ENCODE measurements at places on chromosomes 6 and 20. TPM values are rescaled to one million over a fixed set of nuclear protein-coding genes. Genes with fewer than 3 reads are reported as not detected.
A peak's percentile ranks its signal among the peaks of the same experiment; 100 is the strongest.

GRCh38 chr6:91824331-91824730 is 1237.5 kb upstream of the MAP3K7 start:
- no peak for DNase-seq

- peak; percentile 66 for DNase-seq
These were observed 637 bp downstream of the MYLK4 start for GRCh38 chr6:2749969-2750600.

DNA sequence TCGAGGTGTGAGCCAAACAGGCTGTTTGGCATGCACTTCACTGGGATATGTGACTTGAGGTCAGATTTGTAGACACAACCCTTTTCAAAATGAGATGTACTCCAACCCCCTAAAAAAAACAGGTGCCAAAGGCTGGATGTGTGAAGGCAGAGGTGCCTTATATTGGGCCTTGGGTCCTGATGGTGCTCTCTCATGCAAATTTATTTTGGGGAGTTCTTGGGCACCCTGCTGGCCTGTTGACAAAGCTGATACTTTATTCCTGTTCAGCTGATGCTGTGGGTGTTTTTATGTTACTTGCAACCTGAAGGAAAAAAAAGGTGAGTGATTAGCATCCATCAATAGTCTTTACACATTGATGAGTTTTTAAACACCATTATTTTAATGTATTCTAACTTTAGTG is 121.5 kb downstream of the DNAH8 start:
- DNase-seq = no peak

GRCh38 chr6:150417899-150418826 is 49.4 kb downstream of the IYD start:
- peak; percentile 15 for DNase-seq

DNA sequence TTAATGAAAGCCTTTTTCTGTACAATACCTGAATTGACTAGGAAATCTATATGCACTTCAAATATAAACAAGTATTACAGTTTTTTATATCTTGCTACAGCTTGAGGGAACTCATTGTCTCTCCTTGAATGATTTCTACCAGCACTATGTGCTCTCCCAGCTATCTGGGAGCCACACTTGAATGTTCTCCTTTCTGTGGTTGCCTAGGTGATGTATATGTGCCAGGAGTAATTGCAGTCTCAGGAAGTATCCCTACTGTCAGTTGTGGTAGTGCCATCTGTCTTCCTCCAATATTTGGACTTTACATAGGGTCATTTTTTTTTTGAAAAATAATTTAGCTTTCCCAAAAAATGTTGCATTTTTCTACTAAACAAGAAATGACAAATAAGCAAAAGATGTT is 288.0 kb upstream of the PLCB4 start:
- no peak for DNase-seq

- DNase-seq = no peak
These were observed 83.5 kb downstream of the CTNNBL1 start for GRCh38 chr20:37777012-37777950.

GRCh38 chr6:38542031-38542430 is 97.7 kb downstream of the BTBD9 start:
- DNase-seq = no peak

GRCh38 chr6:20441921-20442320 is 40.2 kb downstream of the E2F3 start:
- no peak for DNase-seq

DNA sequence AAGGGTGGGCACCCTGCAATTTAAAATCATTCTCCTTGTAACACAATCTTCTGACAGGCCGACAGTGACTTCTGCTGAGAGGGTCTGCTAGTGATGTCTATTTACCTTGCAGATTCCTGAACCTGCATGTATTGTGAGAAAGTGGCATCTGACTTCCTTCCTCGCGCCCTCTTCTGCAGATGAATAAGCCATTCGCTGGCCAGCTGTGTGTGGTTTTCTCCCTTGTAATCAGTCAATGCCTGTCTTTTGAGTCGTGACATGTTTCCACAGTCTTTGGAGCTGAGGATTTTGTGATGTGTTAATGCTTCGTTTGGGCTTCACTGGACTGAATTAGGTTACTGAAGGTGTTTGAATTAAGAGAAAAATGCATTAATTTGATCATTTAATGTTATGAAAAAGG is 125.3 kb downstream of the GRM1 start:
- no peak for DNase-seq

- no peak for DNase-seq
These were observed 171.2 kb upstream of the SULF2 start for GRCh38 chr20:47956268-47956995.

DNA sequence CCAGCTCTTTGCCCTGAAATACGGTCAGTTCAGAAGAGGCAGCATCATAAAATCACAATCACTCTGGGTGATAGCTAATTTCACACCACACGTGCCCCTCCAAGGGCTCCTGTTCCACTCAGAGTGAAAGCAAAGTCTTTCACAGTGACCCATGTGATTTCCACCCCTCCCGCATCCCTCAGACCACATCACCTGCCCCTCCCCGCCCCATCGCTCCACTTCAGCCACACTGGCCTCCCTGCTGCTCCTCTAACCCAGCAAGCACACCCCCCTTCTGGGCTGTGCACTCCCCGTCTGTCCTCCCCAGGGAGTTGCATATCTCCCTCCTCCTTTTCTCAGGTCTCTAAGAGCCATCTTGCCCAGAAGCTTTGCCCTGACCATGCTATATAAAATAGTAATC is 74.5 kb downstream of the PSMG4 start:
- DNase-seq = no peak

- no peak for DNase-seq
These were observed 25.0 kb downstream of the ULBP1 start for GRCh38 chr6:149988550-149989346.

GRCh38 chr6:126170978-126171382 is 168.9 kb upstream of the CENPW start:
- no peak for DNase-seq

DNA sequence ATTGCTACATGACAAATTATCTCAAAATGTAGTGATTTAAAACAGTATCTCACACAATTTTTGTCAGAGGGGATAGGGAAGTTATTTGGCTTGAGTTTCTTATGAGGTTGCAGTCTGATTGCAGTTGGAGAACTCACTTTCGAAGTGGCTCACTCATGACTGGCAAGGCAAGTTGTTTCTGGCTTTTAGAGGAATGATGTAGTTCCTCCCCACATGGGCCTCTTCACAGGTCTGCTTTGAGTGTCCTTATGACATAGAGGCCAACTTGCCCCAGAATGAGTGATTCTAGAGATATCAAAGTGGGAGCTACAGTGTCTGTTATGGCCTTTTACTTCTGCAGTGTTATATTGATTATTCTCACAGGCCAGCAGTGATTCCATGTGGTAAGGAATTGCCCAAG is 6.1 kb downstream of the DOP1A start:
- DNase-seq = no peak

- DNase-seq = no peak
These were observed 49.4 kb upstream of the NOX3 start for GRCh38 chr6:155504848-155505607.

- DNase-seq = no peak
These were observed 400.8 kb upstream of the HSF2 start for GRCh38 chr6:121998631-121999030.

DNA sequence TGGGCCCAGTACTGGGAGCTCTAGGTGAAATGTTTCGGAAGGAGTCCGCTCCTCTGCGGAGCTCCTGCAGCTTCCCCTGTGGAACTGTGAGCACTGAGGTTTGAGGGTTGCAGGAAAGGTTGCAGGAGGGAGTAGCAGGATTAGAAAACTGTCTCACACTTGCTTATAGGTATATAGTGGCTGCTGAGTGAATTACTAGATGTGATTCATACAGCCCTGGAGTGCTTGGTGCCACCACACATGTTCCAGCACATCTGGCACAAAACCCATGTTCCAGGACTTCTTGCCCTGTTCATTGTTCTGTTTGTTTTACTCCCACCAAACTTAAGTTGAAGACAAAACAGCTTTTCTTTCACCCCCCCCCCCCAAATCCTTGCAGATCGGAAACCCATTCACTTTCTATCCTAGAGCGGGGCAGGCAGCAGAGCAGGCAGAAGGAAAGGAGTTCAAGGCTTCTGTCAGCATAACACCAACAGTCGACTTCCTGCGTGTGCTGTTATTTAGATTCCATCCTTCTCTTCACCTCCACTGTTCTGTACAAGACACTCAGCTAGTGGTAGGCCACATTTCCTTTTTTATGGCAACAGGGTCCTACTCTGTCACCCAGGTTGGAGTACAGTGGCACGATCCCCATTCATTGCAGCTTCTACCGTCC is 669 bp upstream of the PEX6 start:
- DNase-seq = no peak

GRCh38 chr20:38243709-38244020 is 16.9 kb downstream of the KIAA1755 start:
- no peak for DNase-seq

DNA sequence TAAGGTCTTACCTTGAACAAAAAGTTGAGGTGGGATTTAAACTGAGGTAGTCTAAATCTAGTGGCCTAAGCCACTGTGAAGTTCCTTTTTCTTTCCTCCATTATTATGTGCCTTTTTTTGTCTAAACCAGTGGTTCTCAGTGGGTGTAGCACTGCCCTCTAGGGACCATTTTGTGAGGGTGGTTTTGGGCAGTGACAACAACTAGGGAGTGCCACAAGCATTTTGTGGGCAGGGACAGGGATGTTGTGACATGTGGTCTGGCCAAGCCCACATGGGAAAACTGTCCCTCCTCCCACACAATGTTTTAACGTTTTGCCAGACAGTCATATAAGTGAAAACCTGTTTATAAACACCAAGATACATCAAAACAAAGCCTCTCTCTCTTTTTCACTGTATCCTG is 899.4 kb upstream of the FLRT3 start:
- no peak for DNase-seq

GRCh38 chr20:58752565-58752964 is 60.0 kb downstream of the NPEPL1 start:
- DNase-seq = no peak

DNA sequence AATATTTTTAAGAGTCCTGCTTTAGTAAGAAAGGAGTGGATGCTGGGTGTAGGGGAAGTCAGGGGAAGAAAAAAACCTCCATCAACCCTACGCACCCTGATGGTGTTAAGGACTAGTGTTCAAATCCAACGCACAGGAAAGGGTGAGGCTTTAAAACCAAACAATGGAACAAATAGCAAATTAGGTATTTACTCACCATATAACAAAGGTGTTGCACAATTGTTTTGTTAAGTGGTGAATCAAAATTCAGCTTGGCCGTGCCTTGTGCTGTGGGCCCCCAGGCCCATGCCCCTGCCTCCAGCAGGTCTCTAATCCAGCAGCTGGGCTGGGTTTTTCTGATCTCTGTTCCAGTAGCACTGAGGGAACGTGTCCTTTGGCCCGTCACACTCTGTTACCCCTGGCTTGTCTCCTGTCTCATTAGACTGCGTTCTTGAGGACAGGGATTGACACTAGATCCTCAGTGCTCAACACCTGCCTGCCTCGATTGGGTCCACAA is 11.8 kb downstream of the FAM83D start:
- no peak for DNase-seq

- DNase-seq = no peak
These were observed 31.0 kb downstream of the E2F3 start for GRCh38 chr6:20432692-20433091.

- no peak for DNase-seq
These were observed 862 bp downstream of the UCKL1 start for GRCh38 chr20:63955281-63955826.

GRCh38 chr20:2838847-2839671 is 1.4 kb downstream of the PCED1A start:
- DNase-seq = no peak

DNA sequence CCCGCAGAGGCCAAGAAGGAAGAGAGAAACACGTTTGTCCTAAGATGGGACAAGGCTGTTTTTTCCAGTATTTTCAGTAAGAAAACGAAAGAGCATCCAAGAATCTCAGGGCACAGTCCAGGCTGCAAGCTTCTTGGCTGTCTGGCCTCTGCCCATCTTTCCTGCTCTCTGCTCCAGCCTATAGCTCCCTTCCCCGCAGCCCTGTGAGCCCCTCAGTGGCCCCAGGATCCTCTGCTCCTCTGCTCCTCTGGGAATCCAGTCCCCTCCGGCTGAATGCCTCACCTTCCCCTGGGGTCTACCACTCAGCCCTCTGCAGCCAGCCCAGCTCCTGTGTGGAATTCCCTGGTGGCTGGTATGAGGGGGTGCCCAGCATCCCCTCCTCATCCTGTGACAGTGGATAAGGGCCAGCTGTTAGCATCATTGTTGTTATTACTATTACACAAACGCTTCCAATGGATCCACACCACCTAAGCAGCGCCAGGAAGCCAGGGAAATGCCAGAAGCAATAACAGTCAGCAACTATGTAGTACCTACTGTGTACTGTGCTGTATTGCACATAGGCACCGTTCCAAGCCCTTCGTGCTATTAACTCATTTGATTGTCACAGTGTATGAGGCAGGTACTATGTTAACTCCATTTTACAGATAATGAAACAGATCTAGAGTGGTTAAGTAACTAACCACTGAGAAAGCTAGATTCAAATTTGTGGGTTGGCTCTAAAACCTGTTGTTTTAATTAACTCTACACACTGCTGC is 60.3 kb upstream of the PTPN1 start:
- no peak for DNase-seq

PLCB4 gene
- total RNA-seq = 0.06 TPM

HLA-DOA gene
- 14.0 TPM for total RNA-seq

COX4I2 gene
- not detected for total RNA-seq

DDO gene
- not detected for total RNA-seq

HECA gene
- total RNA-seq = 131 TPM

ANKEF1 gene
- total RNA-seq = 4.1 TPM

TFAP2D gene
- not detected for total RNA-seq

PRPH2 gene
- total RNA-seq = not detected

B3GAT2 gene
- not detected for total RNA-seq
